ENCODE measurements at places on chromosomes 13 and 19.

GRCh38 chr13:89181041-89181440, 1509.9 kb downstream of the SLITRK5 start:
- no peak for DNase-seq

- peak; percentile 63 for DNase-seq
These were observed 3.6 kb upstream of the CD37 start for GRCh38 chr19:49331616-49332055.

DNA sequence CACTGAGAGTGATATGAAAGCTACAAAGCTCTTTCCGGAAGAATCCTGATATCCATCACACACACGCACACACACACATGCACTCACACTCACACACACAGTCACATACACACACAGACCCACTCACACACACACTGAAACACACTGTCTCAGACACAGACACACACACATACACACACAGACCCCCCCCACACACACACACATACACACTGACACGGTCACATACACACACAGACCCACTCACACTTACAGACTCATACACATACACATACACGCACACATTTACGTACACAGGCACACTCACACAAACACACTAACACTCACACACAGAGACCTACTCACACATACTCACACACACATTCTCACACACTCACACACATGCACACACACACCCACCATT, 58.6 kb downstream of the LIG4 start:
- no peak for DNase-seq

GRCh38 chr13:65946387-65946786, 1283.7 kb downstream of the PCDH9 start:
- no peak for DNase-seq

- DNase-seq: no peak
These were observed 23.2 kb downstream of the SPATA13 start for GRCh38 chr13:24183741-24184182.

DNA sequence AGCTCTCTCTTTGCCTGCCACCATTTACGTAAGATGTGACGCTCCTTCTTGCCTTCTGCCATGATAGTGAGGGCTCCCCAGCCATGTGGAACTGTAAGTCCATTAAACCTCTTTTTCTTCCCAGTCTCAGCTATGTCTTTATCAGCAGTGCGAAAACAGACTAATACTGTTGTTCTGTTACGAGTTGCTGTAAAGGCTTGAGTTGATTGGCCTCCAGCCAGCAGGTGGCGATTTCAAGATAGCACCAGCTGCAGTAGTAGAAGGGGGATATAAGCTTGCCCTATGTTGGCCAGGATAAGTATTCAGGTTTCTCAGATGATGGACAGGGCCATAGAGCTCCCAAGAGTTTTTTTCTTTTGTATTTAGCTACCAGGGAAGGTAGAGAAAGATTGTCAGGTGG, 385.5 kb downstream of the MZT1 start:
- DNase-seq: peak; percentile 10

GRCh38 chr19:10863107-10863717, 8.1 kb upstream of the CARM1 start:
- no peak for DNase-seq

- DNase-seq: no peak
These were observed 146.0 kb upstream of the GPC6 start for GRCh38 chr13:93080587-93080986.

DNA sequence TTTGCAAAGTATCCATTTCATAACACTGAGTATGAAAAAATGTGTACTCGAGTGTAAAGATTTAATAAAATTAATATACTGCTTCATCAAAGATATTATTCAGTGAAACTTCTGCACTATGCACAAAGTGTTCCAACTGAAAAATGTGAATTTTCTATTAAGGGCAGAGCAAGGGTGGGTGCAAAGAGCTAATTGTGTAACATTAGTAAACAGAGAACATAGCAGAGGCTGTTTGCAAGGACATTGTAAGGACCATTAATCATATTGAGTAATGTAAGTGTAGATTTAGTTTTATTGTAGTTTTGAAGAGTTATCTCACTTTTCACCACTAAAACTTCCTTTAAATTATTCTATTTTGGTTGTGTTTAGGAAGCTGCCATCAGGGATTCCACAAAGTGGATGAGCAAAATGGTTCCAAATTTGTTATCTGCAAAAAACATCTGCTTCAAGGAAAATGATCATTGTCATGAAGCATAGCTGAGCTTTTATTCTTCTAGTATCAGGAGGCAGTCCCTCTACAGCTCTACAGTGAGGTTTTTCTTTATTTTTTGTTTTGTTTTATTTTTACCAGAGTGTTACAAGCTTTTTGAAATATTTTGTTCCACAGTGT, 1375.4 kb downstream of the SLITRK1 start:
- DNase-seq: no peak

GRCh38 chr13:94020833-94021232, 458.6 kb downstream of the DCT start:
- no peak for DNase-seq

GRCh38 chr19:21604351-21604926, 99.0 kb downstream of the ZNF429 start:
- DNase-seq: no peak

DNA sequence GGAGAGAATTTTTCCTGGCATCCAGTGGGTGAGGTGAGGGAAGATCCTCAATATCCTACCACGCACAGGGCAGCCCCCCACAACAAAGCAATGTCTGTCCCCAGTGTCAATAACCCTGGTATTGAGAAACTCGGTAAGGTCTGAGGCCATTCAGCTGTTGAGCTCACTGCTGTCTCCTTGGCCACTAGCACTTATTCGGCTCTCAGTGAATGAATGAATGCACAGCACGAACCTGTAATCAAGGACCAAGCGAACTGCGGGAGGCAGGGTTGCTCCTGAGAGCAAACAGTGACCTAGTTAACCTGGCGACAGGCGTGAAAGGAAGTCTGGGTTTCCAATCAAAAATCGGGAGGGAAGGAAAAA, 640 bp downstream of the ZSCAN5A start:
- DNase-seq: peak; percentile 12

GRCh38 chr13:84946192-84946591, 853.0 kb downstream of the SLITRK6 start:
- no peak for DNase-seq

GRCh38 chr13:98557937-98558792, 18.7 kb downstream of the STK24 start:
- DNase-seq: peak; percentile 53

GRCh38 chr19:39926170-39926760, 8.2 kb downstream of the FCGBP start:
- DNase-seq: no peak

- no peak for DNase-seq
These were observed 46.1 kb upstream of the GPC6 start for GRCh38 chr13:93180356-93180969.

GRCh38 chr19:5892772-5893275, 10.8 kb downstream of the NDUFA11 start:
- no peak for DNase-seq

- DNase-seq: no peak
These were observed 65.4 kb downstream of the ESD start for GRCh38 chr13:46731535-46731934.

GRCh38 chr19:43923875-43924274, 11.2 kb downstream of the ZNF45 start:
- no peak for DNase-seq

DNA sequence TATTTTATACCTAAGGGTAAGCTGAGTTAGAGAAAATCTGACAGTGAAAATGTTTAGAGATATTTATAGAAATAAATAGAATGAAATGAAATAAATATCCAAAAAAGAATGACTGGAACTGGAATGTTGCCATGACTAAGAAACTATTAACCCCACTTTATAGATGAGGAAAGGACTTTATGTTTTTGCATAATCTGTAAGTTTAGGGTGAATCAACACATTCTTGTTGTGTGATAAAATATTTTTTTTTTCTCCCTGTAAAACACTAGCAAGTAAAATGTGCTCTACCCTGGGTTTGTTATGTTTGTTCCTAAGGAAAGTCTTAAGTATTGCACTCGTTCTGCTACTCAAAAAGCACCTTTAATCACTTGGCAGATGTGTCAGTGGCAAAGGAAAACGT, 83.8 kb upstream of the KL start:
- DNase-seq: no peak

DNA sequence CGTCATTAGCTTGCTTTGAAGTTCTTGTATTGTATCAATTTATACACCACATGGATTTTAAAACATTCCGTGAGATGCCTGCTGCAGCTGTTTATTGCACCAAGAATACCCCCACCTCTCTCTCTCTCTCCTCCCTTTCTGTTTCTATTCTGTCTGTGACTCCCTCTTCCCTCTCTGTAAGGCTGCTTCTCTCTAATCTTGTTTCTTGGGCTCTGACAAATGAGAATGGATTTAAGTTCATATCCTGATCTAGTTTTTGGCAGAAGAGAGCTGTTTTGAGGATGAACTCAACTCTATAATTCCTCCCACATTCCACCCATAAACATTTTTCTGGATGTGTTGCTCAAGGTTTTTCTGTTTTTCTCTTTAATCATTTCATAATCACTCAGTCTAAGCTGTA, 144.3 kb upstream of the FRY start:
- no peak for DNase-seq

- no peak for DNase-seq
These were observed 144.1 kb upstream of the MIR17HG start for GRCh38 chr13:91203430-91203829.

DNA sequence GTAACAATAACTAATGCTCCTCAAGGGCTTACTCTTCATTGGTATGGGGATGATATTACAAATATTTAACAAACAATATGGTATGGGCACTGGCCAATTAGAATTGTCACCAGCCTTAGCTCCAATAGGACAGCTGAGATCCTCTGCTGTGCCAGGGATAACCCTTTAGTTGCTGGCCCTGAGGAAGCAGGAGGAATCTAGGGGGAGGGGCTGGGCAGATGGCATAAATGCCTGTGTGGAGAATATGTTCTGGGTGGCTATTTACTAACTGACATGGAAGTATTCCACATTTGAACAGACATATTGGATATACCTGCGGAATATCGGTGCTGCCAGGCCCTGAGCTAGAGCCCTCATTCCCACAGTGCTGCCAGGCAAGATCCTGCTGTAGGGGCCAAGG, 16.6 kb upstream of the LRCH1 start:
- no peak for DNase-seq

- DNase-seq: no peak
These were observed 15.1 kb downstream of the NOSIP start for GRCh38 chr19:49565261-49565660.

DNA sequence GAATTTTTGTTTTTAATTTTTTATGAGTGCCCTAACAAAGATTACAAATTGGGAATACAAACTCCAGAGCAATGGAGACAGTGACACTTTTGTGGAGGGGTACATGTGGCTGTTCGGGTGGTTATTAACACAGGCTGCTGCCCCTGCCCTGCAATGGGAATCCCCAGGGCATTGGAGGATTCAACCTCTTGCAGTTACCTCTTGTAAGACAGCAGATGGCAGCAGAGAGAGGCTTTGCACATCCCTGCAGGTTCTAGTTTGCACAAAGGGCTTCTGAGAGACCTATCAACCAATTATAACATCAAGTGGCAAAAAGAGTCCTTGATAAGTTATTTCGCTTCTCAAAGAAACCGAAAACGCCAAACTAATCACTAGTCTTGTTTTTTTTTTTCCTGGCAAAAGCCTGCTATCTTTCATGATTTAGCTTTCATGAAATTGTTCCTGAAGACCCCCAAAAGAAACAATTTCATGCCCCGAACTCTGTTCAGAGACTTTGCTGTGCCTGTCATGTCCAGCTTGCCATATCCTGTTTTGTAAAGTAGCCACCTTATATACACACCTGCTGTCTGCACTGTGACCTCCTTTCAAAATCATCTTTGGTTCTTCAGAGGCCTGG, 10.4 kb downstream of the GJB2 start:
- DNase-seq: peak; percentile 68

DNA sequence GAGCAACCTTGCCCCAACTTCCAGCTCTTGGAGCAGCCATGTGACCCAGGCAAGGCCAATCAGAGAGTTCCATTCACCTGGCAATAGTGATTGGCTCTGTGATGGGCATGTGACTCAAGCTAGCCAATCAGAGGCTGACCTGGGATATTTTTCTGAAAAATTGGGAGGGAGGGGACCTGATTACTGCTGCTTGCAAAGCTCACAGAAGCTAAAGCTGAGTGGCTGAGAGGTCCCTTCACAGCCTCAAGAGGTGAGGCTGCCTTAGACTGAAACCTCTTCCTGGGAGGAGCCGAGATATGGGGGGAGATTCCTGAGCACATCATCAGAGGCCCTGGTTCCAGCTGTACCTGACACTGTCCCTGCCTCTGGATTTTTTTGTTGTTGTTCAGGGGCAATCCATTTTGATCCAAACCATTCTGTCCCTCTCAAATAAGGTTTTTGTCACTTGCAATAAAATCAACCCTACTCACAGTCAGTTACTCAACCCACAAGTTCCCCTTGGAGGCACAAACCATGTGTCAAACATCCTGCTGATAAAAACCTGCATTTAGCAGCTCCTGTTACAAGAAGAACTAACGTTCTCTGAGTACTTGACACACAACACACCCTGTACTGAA, 4.8 kb downstream of the CIB3 start:
- DNase-seq: no peak

GRCh38 chr13:21973437-21974125, 302.7 kb downstream of the FGF9 start:
- no peak for DNase-seq

- DNase-seq: no peak
These were observed 235.1 kb downstream of the UQCRFS1 start for GRCh38 chr19:28977826-28978225.

GRCh38 chr13:86082121-86082520, 282.9 kb upstream of the SLITRK6 start:
- DNase-seq: no peak

- peak; percentile 67 for DNase-seq
These were observed 77.8 kb downstream of the TUBGCP3 start for GRCh38 chr13:112510002-112510780.

GRCh38 chr19:39141929-39142328, 16.3 kb downstream of the PAK4 start:
- no peak for DNase-seq

GRCh38 chr13:45381196-45381595, 37.0 kb downstream of the SLC25A30 start:
- no peak for DNase-seq

DNA sequence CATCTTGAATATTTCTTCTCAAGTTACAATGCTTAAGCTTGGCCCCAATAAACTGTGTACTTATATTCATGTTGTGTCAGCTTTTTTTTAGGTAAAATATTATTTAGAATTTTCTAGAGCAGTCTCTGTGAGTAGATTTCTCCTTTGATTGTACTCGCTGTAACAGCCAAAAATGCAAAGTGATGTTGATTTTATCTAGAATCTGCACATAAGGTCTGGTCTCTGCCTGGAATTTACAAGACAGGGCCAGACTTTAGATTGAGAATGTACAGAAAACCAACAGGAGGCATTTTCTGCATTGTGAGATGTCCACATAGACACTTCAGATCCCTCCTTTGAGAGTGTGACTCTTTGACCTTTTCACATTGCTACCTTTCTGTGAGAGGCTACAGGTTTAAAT, 43.1 kb upstream of the ZNF681 start:
- no peak for DNase-seq

GRCh38 chr13:109870696-109871370, 84.5 kb upstream of the IRS2 start:
- no peak for DNase-seq

DNA sequence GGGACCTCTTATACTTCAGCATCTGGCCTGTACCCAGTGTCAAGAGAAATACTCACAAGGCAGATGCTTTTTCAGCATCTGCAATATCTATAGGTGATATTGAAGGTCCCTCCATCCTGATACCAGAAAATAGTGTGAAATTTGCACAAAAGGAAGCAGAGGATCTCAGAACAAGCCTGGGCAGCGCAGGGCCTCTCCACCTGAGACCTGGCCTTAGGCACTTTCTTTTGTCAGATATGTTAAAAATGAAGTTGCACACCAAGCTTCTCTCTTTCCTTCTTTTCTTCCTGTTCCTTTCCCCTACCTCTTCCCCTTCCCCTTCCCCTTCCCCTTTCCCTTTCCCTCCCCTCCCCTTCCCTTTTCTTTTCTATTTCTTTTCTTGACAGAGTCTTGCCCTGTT, 62.2 kb downstream of the ARHGEF18 start:
- DNase-seq: no peak
